Astrocyte (in vitro differentiated cells and primary cell): ENCODE measurements at places on chromosomes 16 and 17.

DNA sequence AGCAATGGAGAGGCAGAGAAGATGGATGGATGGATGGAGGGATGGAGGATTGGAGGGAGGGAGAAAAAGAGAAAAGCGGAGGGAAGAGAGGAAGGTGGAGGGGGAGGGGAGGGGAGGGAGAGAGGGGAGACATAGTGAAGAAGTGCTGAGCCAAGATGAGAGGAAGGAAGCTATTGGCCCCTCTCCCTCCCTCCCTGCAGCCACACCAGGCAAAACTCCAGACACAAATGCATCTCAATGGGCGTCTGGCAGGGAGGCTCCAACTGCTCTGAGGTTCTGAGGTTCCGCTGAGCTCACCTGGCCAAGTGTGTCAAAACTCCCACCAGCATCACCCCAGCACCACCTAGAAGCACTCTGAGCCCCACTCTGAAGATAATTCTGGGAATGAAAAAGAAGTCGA is 26.9 kb upstream of the PHB1 start:
- no peak overlapping the region for H3K27ac ChIP-seq
- no peaks in the 10 kb centered on the region for H3K36me3 ChIP-seq
- no peak overlapping the region for H3K4me3 ChIP-seq
- peaks cover 29% of the 10 kb centered on the region for H3K4me1 ChIP-seq
- peaks cover 28% of the 10 kb centered on the region for H3K27me3 ChIP-seq

- no peak for DNase-seq
- no peaks in the 10 kb centered on the region for H3K4me1 ChIP-seq
- no peak overlapping the region for H3K4me3 ChIP-seq
- no peaks in the 10 kb centered on the region for H3K27me3 ChIP-seq
Observed at GRCh38 chr16:28917095-28917494, 7.9 kb downstream of the RABEP2 start.

GRCh38 chr16:72677662-72678447 is 370.1 kb downstream of the ZFHX3 start:
- no peak overlapping the region for H3K4me3 ChIP-seq
- H3K27ac ChIP-seq: no peak overlapping the region
- no peaks in the 10 kb centered on the region for H3K27me3 ChIP-seq
- H3K36me3 ChIP-seq: no peaks in the 10 kb centered on the region
- H3K4me1 ChIP-seq: no peaks in the 10 kb centered on the region

DNA sequence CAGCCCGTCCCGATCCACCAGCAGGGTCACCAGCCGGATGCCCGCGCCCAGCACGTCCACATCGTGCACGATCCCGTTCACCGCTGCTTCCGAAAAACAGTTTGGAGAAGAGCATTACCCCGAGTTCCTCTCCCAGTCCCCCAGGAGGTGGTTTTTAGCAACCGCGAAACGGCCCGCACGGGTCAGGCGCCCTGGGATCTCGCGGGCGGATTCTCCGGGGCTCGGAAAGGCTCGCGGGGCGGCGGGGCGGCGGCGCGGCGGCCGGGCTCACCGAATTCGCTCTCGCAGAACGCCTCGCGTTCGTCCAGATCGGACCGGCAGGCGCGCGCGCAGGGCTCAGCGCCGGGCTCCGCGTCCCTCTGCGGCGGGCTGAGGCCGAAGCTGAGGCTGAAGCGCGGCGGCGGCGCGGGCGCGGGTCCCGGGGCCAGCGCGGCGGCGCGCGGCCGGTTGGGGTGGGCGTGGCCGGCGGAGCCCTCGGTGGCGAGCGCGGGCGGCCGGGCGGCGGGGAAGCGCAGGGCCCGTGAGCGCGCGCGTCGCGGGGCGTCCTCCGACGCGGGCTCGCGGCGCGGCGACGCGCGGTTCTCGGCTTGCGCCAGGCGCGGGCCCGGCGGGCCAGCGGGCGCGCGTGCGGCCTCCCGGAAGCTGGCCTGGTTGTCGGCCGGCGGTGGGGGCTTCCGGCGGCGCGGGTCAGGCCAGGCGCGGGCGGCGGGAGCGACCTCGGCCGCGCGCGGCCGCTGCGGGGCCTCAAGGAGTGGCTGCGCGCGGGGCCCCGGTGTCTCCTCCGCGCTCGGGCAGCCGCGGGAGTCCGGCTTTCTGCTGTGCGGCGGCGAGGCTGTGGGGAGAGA is 2.9 kb downstream of the C17orf58 start:
- peak overlapping the region; percentile 75 for H3K27ac ChIP-seq
- peak; percentile 68 for DNase-seq
- H3K27me3 ChIP-seq: no peaks in the 10 kb centered on the region
- H3K4me3 ChIP-seq: peak overlapping the region; percentile 87
- no peaks in the 10 kb centered on the region for H3K36me3 ChIP-seq

DNA sequence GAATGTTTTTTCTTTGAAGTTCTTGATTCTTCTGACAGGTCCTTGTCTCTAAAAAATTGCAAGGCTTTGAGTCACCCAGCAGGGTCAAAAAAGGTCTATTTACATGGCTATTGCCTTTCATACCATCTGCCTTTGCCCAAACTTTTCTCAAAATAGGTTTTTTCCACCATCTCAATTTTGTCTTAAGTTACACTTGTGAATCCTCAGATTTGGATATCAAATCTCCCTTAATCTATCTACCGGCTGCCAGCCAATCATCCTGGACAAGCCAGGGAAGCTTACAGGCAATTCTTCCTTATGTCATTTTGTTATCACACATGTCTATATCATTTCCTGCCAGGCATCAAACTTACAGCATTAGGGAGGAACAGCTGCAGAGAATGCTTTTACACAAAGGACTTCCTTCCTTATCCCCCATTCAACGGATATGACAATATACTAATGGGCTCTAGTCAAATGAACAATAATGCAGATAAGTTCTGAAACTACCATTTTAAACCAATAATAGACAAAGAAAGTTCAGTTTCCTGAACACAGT is 104.1 kb upstream of the CORO6 start:
- H3K27me3 ChIP-seq: no peaks in the 10 kb centered on the region
- DNase-seq: no peak
- H3K4me1 ChIP-seq: peaks cover 15% of the 10 kb centered on the region
- H3K4me3 ChIP-seq: no peak overlapping the region
- peak overlapping the region; percentile 0 for H3K27ac ChIP-seq
